Right ventricle myocardium superior (tissue), 1 donor: ENCODE measurements at places on chromosomes 1 and 21.

GRCh38 chr1:55309786-55310504, 94.8 kb upstream of the USP24 start:
- no peak for DNase-seq

GRCh38 chr21:36756527-36756926, 57.6 kb downstream of the SIM2 start:
- DNase-seq, result no peak

DNA sequence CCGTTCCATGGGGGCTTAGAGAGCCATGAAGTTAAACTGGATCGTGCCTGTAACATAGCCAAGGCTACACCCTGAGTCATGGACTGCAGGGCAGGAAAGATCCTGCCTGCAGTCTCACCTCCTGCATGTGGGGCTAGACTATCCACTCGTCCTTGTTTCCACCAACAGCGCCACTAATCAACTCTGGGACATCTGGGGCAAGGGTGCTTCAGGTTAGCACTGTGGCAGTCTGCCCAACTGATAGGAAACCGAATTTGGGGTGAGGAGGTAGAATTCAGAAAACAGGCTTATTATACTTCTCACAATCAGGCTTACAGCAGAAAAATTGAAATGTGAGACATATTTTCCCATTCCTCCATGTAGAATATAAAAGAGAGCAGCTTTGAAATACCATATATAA, 85.2 kb upstream of the ADAM30 start:
- no peak for DNase-seq

DNA sequence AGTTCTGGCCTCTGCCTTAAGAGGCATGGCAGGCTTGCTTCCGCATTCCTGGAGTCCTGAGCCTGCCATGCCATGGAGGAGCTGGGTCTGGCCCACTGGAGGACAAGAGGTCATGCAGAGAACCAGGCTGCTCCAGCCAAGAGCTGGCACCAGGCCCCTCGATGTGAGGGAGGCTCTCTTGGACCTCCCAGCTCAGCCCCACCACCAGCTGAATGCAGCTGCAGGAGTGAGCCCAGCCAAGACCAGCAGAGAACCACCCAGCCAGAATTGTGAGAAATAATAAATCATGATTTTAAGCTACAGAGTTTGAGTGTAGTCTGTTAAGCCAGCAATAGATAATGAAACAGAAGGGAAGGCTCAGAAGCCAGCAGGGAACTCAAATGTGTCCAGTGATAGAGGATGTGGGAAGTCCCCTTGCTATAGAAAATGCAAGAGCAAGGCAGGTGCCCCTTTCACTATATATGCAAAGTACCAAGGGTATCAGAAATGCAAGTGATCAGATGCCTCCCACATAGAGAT, 118.4 kb downstream of the HIVEP3 start:
- peak; percentile 88 for DNase-seq

DNA sequence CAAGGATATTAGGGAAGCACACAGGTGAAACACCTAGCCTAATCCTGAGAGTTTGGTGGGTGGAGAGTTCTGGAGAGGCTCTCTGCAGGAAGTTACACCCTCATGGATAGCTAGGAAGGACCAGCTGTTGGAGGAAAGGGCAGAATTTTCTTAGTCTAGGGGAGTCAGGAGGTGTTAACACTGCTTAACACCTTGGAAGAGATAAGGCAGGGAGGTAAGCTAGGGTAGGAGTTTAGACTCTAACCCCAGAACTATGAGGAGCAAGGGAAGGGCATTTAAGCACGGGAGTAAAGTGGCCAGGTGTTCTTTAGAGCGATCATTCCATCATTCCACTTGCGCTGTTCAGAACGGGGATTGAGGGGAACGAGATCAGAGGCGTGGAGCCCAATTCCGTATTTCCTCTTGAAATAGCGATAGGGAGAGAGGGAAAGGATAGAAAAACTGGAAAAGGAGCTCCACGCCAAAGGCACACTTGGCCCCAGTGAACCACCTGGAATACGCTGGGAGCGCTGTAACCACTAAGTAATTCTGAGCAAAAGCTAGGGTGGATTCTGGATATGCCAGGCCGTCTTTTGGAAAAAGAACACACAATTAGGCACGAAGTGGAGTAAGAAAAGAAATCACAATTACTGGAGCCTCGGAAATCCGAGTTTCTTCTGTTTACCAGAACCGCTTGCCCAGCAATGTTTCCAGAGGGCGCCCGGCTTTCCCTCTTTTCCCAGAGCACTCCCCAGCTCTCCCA, 1.5 kb upstream of the GPR137B start:
- DNase-seq, result no peak

- no peak for DNase-seq
Measured at GRCh38 chr1:17586172-17586964, 46.9 kb downstream of the ARHGEF10L start.

DNA sequence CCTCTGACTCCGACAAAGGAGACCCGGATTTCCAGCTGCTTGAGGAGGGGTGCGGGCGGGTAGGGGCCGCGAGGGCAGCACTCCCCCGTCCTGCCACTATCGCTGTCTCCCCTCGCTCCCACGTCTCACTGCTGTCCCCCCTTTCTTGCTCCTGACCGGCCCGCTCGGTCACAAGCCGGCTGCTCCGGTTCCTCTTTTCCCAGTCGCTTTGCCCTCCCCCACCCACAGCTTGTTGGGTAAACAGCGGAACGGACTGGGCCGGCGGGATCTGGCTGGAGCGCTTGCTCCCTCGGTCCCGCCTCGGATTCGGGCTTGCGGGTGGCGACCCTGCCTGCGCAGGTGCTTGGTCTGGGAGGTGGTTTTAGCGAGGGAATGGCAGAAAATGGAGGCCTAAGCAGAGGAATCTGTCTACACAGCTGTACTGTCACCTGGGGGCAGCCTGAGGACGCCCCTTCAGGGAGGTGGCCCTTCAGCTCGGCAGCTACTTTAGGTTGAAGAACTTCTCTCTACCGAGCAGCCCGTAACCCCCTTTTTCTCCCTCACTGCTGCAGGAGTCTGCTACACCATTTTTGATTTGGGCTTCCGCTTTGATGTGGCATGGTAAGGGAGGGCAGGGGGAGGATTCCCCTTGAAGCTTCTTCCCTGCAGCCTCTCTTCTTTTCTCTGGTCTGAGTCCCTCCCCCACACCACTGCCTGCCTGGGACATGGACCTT, 645 bp downstream of the ATP6V0B start:
- peak; percentile 81 for DNase-seq

GRCh38 chr1:66494482-66494881, 39.5 kb upstream of the SGIP1 start:
- DNase-seq, result no peak

- DNase-seq, result peak; percentile 69
Measured at GRCh38 chr1:2151252-2151651, 43.3 kb downstream of the FAAP20 start.

DNA sequence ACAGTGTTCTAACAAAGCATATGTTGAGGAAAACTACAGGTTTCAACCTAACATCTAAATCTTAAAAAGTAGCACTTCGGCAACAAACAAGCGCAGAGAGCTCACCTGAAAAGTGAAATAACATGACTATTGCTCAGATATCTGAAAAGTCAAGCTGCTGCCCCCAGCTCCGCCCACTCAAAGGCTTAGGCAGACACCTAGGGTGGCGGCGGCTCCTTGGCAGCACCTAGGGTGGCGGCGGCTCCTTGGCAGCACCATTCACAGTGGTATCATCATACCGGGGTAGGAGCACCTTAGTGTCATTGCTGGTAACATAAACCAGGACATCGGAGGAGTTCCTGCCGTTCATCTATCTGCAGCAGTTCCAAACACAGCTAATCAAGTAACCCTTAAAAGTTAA, 4.2 kb upstream of the S100A12 start:
- DNase-seq, result no peak

GRCh38 chr1:167149793-167150491, 56.1 kb downstream of the STYXL2 start:
- DNase-seq, result no peak

DNA sequence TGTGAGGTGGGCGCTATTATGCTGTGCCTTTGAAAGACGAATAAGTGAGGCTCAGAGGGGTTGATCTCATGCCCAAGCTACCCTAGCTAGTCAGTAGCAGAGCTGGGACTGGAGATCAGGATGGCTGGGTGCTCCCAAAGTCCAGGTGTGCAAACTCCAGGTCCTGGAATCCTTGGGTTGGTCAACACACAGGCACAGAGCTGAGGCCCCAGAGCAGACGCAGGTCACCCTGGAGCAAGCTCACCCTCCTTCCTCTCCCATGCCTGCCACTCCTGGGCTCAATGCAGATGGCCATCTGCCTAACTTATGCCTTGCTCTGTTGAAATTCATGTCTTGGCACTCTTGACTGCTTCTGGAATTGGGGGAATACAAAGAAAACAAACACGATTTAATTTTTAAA, 587.2 kb downstream of the PTPRU start:
- DNase-seq, result no peak

GRCh38 chr1:31618916-31619846, 1.7 kb downstream of the HCRTR1 start:
- DNase-seq, result no peak

GRCh38 chr1:3717041-3717714, 35.1 kb upstream of the CCDC27 start:
- DNase-seq, result no peak

DNA sequence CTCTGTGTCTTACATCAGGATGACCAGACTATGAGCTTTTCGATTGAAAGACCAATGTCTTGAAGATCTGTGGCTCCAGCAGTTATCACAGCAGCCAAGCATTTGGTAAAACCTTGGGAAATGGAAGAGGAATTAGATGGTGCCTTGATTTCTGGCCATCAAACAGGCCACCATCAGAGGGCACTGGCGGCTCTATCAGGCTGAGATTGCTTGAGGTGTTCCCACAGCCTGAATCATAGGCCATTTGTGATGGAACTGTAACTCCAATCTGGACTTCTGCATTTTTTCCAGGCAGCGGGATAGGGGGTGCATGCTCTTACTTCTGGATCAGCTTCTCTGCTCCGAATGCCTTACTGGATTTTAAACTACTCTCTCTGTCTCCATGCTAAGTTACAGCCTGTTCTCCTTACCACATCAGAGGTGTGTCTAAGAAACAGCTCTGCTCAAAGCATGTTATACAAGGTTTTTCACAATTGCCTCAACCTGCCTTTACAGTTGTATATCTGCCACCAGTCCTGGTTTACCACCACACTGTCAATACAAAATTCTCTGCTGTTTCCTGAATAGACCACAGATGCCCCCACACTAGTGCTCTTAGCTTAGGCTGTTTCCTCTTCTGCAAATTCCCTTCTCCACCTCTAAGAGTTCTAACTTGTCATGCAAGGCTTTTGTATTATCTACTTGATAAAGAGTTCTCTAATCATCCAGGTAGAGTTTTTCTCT, 180.9 kb downstream of the PTGER3 start:
- DNase-seq, result no peak

DNA sequence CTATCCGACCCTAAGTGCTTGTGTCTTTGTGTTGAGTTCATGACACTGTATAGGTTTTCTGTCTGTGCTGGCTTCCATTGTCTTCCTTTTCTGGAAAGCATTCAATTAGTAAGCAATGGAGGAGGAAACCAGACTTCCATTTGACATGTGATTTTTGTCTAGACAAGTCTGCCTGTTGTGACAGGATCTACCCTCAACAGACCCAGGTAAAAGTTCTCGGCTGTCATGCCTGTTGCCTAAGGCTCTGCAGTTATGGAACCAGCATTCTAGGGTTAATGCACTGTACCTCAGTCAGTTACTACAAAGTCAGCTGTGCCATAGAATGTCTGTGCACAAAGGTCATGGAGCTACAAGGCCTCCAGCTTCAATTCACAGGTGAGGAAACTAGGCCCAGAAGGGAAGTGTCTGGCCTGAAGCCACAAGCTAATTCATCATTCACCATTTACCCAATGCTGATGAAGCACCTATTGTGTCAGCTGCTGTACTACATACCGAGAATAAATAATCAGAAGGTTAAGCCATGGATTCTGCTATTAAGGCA, 72.3 kb downstream of the PLPP3 start:
- no peak for DNase-seq

DNA sequence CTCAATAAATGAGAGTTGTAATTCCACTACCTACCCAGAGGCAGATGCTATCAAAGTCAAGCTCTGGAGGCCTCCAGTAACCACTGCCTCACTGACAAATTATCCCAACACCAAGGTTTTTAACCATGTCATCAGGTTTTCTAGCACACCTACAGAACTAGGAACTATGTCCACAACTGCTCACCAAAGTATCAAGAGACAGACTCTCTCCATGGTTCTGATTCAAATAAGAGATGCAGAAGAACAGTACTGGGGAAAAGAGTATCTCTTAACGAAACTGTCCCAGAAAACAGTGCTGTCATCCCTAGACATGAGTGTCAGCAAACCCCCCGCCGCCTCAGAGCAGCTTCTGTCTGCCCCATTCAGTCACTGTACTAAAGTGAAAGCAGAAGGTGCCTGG, 301.7 kb downstream of the OMA1 start:
- no peak for DNase-seq

GRCh38 chr1:181208083-181208482, 119.6 kb downstream of the IER5 start:
- no peak for DNase-seq

- DNase-seq, result no peak
Measured at GRCh38 chr1:163271535-163271934, 50.2 kb upstream of the NUF2 start.

- DNase-seq, result no peak
Measured at GRCh38 chr1:36768486-36769178, 265.7 kb downstream of the GRIK3 start.
